ENCODE measurements at places on chromosomes 2 and 18.

- DNase-seq, result no peak
These were observed 125.6 kb upstream of the CDC42EP3 start for GRCh38 chr2:37797081-37797480.

DNA sequence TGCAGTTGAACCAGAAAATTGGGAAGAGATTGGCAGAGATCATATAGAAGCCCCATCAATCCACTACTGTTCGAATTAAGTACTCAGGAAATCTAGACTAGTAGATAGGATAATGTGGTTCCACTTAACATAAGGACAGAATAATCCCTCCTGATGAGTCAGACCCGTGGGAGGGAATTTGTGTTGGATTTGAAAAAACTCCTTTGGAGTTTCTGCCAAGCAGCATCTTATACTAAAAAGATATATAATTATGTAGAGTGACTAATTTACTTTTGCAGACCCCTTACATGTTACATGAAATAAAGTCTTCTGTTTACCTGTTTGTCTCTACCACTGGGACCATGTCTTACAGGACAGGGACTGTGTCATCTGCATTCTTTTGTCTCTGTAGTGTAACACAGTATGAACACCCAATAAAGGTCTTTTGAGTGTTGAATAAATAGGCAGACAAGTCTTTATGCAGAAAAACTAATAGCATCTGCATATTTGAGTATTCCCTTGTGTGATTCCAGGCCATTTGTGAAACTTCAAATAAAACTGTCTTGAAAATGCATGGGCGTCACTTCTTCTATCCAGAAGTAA, 122.6 kb upstream of the DNAJC10 start:
- DNase-seq, result peak; percentile 19

GRCh38 chr2:56749152-56749752, 565.5 kb downstream of the CCDC85A start:
- DNase-seq, result peak; percentile 35

DNA sequence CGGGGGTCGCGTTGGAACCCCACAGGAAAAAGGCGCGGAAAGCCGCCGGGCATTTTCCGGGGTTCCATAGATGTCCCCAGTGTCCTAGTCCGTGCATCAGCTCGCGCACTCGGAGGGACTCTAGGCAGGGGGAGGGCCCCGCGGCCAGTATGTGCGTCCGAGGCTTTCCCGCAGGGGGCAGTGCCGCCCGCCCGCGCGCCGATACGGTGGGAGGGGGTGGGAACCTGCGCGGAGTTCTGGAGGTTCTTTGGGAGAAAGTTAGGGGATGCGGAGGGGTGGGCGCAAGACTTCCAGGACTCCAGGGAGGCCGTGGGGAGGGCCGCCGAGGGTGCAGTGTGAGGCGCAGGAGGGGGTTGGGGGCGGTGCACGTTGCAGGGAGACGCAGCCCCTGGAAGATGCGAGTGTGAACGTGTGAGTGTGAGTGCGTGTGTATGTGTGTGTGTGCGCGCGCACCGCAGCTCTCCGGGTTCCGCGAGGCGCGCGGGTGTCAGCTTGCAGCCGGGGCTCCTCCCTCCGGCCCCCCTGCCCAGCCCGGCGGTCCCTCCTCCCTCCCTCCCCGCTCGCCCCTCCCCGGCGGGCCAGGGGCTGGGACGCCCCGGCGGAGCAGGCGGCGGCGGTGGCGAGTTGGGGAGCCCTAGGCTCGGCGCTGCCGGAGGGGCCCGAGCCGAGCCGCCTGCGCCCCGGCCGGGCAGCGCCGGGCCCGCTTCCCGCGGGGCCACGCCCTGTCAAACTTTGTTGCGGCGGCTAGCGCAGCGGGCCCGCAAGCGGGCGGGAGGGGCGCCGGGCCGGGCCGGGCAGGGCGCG, at the start of gene TCF7L1:
Gene TCF7L1 (plus strand): TSS at position 559 of the 804 bp plus-strand sequence. CDS start 293 bp downstream, outside the sequence.
- DNase-seq, result peak; percentile 93

DNA sequence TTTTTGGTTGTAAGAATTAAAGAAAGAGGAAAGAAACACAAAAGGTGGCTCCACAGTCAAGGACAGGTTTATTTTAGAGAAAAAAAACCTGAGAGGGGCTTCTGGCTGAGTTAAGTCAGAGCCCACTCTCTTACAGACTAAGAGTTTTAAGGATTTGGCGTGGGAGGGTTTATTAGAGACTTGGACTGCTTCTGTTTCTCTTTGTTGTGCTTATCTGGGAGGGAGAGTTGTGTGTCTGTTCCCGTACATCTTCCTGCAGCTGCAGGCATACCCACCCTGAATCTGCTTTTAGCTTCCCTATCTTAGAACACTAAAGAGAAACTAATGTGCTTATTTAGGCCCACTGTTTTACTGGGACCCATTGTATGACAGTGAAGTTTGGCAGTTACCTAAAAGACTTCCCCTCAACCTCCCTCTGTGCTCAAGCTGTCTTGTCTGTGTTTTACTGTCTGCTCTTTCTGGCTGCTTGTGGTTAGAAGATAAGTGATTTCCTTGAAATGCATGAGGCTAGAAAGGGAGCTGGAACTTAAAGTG, 2.7 kb downstream of the RSAD2 start:
- DNase-seq, result no peak

Data from urothelium cell line (cell line).